ENCODE measurements at places on chromosomes 1 and 21.

DNA sequence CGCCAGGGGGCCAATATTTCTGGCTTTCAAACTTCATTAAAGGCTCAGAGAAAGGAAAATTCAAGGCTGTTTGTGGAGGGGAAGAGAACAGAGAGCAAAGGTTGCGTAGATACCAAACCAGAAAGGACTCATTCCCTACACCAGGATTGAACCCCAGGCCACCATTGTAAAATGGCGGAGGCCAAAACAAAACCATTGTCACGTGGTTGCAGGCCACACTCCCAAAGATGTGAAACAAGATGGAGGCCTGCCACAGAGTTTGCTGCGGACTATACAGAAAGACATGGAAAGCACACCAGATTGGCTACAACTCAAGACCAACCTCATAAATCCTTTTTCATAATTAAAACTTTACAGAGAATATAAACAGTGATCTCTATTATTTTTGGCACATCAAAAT lies 116.5 kb downstream of the KCNK1 start:
- no peak for DNase-seq

GRCh38 chr1:29213055-29213454 lies 17.7 kb downstream of the MECR start:
- no peak for DNase-seq

DNA sequence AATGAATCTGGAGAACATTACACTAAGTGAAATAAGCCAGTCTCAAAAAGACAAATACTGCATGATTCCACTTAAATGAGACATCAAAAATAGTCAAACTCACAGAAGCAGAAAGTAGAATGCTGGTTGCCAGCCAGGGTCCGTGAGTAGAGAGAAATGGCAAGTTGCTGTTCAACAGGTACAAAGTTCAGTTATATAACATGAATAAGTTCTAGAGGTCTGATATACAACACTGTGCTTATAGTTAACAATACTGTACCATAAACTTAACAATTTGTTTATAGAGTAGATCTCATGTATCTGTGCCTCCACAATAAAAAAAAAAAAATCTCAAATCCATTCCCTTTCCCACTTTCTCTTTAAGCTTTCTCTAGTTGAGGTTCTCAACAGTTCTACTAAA lies 83.5 kb downstream of the DENND1B start:
- DNase-seq, result no peak

DNA sequence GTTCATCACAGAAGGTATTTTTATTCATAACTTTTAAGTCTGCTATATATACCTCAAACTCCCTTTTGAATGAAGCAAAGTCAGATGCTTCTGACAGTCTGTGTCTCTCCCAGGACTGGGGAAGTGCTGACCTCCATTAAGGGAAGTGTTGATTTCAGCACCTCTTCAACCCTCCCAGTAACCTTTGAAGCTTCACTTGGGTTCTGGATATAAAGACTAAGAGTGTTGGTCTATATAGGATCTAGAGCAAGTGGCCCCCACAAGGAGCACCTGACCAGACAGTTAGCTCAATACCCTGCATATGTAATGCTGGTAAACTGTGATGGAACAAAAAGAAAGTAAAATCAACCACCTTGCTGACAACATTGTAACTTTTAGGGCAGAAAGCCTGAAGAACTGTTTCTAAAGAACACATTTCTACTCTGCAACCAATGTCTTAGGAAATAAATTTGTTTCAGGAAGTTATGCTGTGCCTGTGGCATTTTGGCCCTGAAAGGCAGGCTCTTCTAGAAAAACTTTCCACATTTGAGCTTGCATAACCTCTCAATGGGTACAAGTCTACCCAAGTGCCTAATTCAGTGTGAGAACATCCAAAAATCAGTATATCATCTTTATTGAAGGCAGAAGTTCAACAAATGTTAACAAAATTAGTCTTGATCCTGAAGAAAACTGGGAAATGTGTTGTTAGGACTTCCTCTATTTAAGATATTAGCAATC lies 865 bp upstream of the PTPN22 start:
- no peak for DNase-seq

DNA sequence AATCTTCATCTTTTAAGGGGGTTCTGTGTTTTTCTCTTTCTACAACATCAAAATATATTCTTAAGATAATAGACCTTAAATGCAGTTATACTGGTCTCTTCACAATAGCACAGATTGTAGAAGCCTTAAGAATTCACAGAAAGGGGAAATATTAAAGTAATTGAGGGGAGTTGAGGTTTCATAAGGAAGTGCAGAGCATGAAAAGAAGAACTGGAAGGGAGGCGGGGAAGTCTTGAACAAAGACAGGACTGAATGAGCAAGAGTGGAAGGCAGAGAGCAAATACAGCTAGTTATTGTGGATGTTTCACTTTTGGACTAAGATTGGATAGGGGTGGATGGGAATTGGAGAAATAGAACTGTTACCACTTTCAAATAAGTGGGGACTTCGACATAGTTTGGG lies 67.7 kb downstream of the PTGER3 start:
- no peak for DNase-seq

- DNase-seq, result no peak
Observed at GRCh38 chr1:44784094-44785028, 3.6 kb downstream of the BEST4 start.

GRCh38 chr1:25232027-25232865 lies at the start of gene SYF2:
Gene SYF2, minus strand, starts transcription at chr1:25232502. Its CDS starts 35 bp downstream, at chr1:25232467.
- peak; percentile 83 for DNase-seq

- peak; percentile 92 for DNase-seq
Observed at GRCh38 chr1:8097077-8097799, 71.1 kb upstream of the ERRFI1 start.

DNA sequence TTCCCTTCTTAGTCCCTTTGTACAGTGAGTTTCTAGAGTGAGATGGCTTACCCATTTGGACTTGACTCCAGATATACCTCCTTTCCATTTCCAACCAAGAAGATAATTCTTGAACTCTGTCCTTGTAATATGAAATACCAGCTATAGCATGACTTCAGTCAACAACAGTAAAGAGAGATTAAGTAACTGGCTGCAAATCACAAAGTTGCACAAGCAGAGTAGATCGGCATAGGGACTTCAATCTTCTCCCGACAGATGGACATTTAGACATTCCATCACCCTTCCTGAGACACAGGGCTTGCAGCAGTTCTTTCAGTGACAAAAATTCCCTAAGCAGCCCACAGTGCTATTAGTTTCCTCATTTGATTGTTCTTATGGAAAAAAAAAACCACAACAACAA lies 44.6 kb downstream of the JAK1 start:
- DNase-seq, result no peak

GRCh38 chr1:30745156-30745833 lies 12.3 kb downstream of the LAPTM5 start:
- DNase-seq, result no peak

DNA sequence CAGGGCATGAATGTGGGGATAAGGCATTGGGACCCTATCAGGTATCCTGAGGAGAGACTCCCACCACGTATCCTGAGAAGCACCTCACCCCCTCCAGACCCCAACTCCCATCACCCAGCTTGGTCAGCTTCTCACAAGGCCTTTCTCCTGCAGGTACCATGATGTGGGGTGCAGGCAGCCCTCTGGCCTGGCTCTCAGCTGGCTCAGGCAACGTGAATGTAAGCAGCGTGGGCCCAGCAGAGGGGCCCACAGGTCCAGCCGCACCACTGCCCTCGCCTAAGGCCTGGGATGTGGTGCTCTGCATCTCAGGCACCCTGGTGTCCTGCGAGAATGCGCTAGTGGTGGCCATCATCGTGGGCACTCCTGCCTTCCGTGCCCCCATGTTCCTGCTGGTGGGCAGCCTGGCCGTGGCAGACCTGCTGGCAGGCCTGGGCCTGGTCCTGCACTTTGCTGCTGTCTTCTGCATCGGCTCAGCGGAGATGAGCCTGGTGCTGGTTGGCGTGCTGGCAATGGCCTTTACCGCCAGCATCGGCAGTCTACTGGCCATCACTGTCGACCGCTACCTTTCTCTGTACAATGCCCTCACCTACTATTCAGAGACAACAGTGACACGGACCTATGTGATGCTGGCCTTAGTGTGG lies 1.3 kb downstream of the GPR3 start:
- DNase-seq, result no peak

Data from NCI-H524 treated with DMSO at 0.1 percent for 48 hours (cell line).